ENCODE measurements at places on chromosomes 7 and 10.

DNA sequence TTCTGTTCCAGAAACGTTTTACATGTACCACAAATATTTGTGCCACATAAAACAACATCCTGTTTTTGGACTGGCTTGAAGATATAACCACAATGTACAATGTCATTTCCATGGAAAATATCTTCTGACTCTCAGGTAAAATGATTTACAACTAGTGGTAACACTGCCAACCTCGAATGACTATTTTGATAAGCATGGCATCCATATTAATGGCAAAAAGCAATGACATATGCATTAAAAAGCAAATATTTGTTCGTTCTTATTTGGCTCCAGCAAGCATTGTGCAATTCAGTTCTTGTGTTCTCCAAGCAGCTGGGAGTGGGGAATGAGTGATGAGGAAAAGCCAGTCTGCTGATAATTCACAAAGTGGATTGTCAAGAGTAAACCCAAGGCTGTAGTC, 289.0 kb downstream of the PLXDC2 start:
- DNase-seq: no peak

GRCh38 chr7:962401-963081, 8.1 kb upstream of the ADAP1 start:
- DNase-seq: no peak

DNA sequence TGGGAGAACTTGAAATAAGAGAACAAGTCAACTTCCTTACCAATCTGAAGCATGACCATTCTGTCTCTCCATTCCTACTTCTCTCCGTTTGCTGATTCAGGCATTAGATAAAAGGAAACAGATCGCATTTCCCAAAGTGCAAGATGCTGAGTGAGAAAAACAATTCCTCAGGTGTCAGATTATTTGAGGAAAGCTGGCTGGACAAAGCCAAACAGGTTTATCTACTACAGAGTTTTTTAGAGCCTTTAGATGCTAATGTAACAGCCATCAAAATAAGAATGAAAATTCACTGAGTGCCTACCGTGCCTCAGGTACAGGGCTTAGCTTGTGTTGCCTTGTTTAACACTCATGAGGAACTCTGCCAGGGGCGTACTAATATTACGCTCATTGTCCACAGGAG, 135.9 kb upstream of the MBL2 start:
- DNase-seq: no peak

- DNase-seq: no peak
These were observed 108.1 kb downstream of the PTN start for GRCh38 chr7:137235434-137235833.

DNA sequence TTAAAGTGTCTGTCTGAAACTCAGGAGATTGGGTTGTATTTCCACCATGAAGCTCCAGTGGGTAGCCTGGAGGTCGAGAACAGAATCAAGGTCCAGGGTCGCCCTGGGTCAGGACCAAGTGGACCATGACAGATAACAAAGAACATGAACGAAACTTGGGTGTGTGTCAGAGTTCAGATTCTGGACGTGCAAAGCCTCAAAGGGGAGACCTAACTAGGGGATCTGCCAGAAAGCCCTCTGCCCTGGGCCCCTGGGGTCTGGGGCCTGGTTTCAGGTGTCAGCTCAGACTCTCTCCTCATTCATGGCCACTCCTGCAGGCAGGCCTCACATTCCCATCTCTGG, 1.6 kb downstream of the RASSF4 start:
- DNase-seq: no peak

GRCh38 chr10:2488446-2489005, 578.8 kb upstream of the PFKP start:
- no peak for DNase-seq

Data from activated T-cell treated with anti-CD3 and anti-CD28 coated beads for 4 hours (primary cell).